ENCODE measurements at places on chromosomes 4 and X.
A peak's percentile ranks its signal among the peaks of the same experiment; 100 is the strongest.

GRCh38 chr4:122548886-122549630 lies 71.8 kb downstream of the IL21 start:
- no peak for DNase-seq

DNA sequence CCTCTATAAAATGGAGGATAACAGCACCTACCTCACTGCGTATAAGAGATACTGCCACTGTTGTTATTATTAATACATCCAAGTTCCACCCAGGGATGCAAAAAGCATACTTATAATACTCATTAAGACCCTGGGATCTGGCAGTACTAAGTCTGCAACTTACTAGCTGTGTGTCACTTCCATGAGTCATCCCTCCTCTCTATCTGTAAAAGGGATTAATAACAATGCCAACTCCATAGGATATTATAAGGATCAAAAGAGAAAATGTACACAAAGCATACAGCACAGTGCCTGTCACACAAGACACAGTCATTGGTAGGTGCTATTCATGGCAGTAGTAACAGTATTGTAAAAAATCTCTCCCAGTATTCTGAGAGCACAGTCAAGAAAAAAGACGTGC lies 216.7 kb downstream of the HS6ST2 start:
- DNase-seq: no peak

DNA sequence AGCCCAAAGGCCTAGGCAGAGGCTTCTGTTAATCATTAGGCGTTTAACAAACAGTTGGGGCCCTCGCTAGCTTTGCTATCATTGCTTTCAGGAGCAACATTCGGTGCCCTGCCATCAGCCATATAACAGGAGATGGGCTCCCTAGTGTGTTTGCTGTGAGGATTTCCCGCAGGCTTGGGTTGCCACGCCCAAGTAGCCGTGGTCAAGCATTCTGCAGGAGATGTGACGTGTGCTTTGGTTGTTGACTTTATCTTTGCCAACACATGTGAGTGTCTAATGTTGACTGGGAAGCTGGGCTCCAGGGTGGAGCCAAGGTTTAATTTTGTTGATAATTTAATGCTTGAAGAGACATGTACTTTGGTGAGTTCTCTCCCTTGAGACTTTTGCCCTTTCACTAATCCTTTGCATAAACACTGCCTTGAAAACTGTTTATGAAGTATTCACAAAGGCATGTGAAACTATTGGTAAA lies 184.6 kb upstream of the KIT start:
- DNase-seq: no peak

- peak; percentile 7 for DNase-seq
Measured at GRCh38 chr4:137509855-137510282, 22.4 kb downstream of the PCDH18 start.

GRCh38 chr4:108301545-108302251 lies 133.0 kb upstream of the LEF1 start:
- no peak for DNase-seq

- peak; percentile 44 for DNase-seq
Measured at GRCh38 chr4:154743683-154744340, at the start of gene LRAT. Gene LRAT (plus strand): TSS chr4:154744000. CDS start chr4:154744327, 327 bp downstream.

DNA sequence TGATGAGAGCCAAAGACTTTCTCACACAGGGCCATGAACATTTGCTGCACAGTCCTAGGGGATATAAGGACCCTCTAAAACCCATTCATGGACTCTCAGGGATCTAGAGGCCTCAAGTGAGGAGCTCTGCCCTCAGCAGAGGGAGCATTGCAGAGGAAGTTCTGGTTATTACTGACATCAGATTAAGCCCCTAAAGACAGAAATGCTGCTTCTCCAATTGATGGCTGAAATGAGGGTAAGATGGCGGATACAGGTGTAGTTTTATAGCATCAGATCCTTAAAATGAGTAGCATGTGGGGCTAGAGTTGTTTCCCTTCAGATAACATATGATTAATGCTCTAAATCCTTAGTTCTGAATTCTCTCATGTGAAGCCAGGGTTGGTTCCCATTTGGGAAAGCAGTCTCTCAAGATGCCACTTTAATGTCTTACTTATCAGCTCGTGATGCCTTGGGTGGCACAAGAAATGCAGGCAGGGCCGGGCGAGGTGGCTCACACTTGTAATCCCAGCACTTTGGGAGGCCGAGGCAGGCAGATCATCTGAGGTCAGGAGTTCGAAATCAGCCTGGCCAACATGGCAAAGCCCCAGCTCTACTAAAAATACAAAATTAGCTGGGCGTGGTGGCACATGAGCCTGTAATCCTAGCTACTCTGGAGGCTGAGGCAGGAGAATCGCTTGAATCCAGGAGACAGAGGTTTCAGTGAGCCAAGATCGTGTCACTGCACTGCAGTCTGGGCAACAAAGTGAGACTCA lies 7.9 kb downstream of the RHOH start:
- DNase-seq: no peak

DNA sequence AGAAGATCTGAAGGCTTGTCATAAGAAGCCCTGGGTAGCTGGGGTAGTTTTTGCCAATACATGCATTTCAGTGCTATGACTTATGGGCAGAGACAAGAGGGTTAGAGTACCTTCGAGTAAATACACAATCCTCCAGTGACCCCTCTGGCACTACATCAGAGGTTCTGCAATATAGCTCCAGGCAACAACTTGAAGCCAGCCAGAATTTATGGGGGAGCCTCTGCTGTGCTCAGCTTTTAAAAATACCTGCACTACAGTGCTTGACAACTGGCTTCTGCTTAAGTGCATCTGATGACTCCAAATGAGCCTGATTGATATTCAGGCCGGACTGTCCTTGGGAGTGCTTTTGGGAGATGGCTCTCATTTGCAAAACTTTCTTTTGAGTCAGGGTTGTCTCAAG lies 44.9 kb upstream of the SMAD1 start:
- DNase-seq: no peak

- no peak for DNase-seq
Measured at GRCh38 chr4:79147251-79147650, 178.6 kb downstream of the NAA11 start.

- DNase-seq: no peak
Measured at GRCh38 chrX:104568304-104568915, 2.4 kb downstream of the IL1RAPL2 start.

- DNase-seq: peak; percentile 47
Measured at GRCh38 chrX:636981-637659, 6.5 kb downstream of the SHOX start.

- no peak for DNase-seq
Measured at GRCh38 chrX:130144509-130144908, 21.1 kb downstream of the AIFM1 start.

DNA sequence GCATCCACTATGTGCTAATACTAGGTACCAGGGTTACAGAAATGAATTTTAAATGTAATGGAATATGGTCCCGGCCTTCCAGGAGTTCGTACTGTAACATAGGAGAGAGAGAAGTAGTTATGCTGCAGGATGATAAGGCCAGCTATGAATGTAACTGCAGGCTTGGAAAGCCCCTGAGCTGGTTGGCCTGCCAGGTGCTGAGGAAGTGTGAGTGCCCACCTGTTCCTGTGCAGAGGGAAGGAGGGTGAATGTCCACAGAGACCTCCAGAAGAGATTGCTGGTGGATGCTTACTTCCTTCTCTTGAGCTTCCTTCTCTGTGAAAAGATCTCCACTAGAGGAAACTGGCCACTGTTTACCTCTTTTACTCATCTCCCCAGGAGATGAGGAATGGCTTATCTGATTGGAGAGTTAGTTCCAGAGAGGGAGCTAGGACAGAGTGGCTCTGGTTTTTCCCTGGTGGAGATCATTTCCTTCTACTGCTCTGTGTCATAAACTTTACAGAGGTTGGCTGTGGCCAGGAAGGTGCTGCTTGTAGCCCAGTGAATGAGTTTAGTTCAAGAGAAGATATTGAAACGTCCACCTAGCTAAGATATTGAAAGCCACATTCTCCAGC lies 114.0 kb upstream of the LNX1 start:
- DNase-seq: no peak

- no peak for DNase-seq
Measured at GRCh38 chr4:47432749-47433148, 30.8 kb downstream of the COMMD8 start.

GRCh38 chrX:47321386-47321785 lies 49.0 kb upstream of the ZNF157 start:
- no peak for DNase-seq

DNA sequence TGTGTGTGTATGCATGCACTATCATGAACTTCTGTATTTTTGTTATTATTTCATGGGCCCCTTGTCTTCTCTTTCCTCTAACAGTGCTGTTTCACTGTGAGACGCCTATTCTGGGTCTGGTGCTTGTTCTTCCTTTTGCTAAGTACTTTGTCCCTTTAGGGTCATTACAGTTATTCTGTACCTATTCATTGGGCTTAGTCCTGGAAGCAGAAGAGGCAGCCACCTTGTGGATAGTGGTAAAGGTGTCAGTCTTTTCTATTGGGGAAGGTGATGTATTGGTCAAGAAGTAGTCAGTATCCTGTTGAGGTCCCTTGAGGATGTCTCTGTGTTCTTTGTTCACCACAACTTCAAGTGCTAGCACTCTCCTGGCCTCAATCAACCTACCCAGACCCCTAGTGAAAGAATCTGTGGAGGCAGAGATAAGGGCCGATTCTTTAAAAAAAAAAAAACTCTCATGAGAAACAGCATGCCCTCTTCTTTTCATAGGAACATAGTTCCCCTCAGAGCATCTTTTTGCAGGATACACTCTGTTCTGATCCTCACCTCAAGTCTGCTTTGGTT lies 593.8 kb downstream of the SPRY1 start:
- DNase-seq: no peak

GRCh38 chrX:110951472-110952269 lies 144.3 kb upstream of the PAK3 start:
- DNase-seq: no peak

DNA sequence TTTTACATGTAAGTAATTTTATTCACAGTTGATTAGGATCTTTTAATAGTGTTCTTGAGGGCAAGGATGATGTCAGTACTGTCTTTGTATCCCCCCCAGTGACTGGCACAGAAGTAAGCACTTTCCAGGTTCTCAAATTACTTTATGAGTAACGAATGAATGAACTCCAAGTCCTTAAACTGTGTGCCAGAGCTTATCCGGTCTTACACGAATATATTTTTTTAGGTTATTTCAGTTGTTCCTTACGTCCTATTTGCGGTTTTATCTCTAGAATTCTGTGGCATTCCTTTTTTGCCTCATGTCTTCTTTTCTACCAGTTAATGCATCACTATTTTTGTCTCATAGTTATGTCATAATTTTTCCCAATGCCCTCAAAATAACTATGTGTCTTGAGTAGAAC lies 106.9 kb upstream of the MID1IP1 start:
- no peak for DNase-seq

Data from HEK293T (cell line).